ENCODE measurements at places on chromosomes 16 and 17.

DNA sequence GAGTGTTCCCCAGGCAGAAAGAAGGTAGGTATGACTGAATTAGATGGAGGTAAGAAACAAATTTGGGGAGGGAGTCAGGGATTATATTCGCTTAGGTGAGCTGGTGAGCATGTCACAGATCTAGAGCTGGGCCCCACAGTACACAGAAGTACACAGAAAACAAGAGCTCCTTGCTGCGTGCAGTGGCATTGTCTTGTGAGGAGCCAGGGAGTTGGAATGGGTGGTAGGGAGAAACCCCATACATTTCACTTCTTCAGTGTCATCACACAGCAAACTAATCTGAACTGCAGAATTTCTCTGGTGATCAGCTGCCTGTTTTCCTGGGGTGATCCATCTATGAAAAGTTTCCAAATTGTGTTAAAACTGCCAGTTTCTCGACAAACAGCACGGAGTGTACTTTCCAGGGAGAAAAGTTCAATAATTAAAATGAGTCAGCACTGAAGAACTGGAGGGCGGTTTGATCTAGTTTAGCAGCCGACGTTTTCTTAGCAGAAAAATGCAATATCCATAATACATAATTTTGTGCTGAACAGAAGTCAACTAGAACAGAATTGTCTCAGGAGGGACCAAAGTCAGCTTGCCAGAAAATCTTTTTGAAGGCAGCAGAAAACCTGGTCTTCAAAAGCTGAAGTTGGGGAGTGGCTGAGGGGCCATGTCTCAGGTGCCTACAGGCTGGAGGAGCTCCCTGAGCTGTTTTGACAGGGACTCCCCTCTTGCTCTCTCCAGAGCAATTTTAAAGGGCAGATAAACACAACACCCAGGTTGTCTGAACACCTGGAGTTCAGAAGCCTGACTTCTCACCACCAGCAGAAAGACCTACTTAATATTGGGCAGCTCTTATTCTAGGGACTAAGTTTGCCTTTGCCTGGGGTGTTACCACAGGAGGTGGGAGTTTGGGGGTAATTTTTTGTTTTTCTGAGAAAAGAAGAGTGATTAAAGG is 448.6 kb downstream of the CA10 start:
- DNase-seq = no peak

DNA sequence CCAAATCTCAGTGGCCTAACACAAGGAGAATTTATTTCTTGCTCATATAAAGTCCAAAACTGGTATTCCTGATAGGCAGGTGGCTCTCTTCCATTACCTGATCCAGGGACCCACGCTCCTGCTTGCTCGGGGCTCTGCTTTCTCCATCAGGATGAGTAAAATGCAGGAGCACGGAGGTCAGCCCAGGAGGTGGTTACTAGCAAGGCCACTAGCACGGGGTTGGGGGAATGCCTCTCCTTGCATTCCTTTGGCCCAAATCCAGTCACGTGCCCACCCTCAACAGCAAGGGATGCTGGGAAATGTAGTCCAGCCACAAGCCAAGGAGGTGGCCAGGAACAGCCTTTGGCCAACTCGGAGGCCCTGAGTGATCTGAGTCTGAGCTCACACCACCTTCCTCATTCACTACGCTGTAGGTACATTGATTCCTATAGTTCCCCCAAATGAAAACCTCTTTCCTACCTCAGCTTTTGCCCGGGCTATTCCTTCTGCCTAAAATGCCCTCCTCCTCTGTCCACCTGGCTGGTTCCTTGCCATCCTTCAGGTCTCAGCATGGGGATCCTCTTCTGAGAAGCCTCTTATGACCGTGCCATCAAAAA is 38.3 kb upstream of the HAPSTR1 start:
- DNase-seq = peak; percentile 12

DNA sequence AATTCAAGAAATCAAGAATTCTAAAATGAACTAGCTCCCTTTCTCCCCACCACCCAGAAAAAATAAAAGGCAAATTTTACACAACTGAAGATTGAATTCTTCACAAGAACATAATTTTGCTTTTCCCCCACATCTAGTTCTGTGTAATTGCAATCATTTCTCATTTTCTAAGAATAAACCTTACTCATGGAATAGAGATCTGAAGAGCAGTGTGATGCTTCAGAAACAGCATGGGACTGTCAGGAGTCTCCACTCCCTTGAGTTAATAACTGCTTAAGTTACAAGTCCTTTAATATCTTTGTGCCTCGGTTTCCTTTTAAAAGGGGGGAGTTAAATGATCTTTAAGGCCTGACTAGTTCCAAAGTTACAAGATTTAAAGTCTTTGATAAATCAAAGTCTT is 53.7 kb downstream of the CACNG1 start:
- no peak for DNase-seq

DNA sequence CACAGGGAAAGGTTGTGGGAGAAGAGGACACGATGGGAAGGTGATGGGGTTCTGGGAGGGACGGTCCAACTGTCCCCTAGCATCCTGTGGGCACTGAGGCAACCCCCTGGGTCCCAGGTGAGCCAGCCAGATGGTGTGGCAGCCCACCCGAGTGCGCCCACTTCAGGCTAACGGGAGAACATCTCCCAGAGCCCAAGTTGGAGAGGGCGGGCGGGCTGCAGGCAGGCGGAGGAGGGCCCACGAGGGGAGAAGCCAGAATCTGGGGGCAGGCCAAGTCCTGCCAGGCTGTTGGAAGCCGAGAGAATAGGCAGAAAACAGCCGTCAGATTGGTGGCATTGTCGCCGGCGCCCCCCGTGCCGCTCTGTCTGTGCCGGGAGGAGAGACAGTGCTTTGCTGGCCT is 13.8 kb upstream of the ABCC3 start:
- DNase-seq = no peak

GRCh38 chr17:76585033-76585648 is 519 bp downstream of the ST6GALNAC2 start:
- DNase-seq = no peak

GRCh38 chr17:5610956-5611355 is 26.6 kb upstream of the NLRP1 start:
- peak; percentile 28 for DNase-seq

- DNase-seq = no peak
These were observed 53.8 kb downstream of the CCDC57 start for GRCh38 chr17:82158825-82159224.

DNA sequence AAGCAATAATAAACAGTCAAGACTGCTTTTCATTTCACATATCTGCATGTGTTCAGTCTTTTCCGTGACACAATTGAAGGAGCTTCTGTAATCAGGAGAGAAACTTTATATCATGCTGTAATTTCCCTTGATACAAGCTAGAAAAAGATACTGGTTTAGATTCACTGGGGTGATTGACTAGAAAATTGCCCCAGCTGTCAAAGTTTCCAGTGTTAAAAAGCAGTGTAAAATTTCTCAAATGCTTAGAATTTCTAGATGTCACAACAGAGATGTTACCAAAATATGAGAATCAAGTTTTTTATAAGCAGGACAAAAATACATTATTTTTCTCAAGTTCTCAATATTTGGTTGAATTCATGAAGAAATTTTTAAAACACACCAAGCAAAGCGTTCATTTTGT is 292.4 kb upstream of the HSBP1 start:
- DNase-seq = no peak

DNA sequence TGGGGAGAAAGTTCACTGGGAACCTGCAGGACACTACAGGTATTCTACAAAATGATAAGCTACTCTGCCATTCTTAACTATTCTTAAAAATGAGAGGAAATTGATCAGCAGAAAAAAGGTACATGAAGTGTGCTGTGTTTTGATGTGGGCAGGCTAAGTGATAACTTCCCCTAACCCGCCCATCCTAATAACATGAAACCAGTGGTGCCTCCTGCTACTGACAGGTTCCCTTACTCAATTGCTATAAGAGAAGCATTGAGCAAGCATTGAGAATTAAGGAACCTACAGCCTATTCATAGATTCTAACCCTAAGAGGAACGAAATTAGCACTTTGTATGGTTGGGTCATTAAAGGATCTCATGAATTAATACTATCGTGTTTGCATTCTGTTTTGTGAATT is 18.9 kb downstream of the XYLT1 start:
- no peak for DNase-seq

DNA sequence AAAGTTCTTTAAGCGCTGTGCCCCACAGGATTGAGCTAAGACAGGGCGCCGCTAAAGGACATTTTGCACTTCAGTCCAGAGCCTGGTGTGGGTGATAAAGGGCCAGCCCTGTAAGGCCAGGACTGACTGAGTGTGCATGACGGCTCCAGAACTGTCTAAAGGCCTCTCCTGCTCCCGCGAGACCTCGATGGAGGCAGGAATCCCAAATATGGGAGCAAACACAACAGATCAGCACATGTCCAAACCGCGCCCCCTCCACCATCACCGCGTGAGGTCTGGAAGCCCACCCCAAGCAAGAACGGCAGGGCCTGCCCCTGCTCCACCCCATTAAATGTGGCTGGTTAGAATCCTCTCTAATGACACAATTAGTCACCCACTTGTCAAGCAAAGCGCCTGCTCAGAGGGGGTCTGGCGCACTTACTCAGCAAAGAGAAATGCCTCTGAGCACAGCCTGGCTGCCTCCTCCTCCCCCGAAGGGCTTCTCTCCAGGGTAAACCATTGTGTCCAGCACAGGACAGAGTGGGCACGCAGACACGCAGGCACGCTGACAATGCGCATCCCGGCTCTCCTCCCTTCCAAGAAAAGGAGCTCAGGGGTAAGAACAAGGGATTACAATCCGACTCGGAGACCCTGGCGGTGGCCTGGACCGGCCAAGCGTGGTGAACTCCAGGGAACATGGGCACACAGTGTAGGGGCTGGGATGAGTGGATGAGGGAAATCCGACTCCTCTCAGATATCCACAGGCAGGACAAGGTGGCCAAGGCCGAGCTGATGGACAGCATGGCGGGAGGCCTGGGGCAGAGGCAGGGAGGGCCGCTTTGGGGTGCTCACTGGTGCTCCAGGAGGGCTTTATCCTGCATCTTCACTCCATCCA is 1.5 kb downstream of the MXRA7 start:
- no peak for DNase-seq

DNA sequence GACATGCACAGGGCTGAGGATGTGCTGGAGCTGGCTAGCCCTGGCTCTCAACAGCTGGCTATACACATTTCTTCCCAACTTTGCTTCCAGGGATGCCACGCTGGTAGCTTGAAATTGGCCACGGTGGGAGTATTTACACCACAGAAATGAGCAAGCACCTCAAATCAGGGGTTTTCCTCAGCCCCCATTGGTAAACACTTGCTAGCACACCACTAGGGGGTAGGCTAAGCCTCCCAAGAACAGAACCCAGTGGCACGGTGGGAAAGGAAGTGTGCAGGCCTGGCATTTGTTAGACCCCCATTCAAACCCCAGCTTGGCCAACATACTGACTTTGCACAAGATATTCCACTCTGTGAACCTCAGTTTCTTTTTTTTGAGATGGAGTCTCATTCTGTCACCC is 12.9 kb downstream of the DRC3 start:
- no peak for DNase-seq

- DNase-seq = no peak
These were observed 32.2 kb downstream of the KIAA0753 start for GRCh38 chr17:6608321-6608720.

DNA sequence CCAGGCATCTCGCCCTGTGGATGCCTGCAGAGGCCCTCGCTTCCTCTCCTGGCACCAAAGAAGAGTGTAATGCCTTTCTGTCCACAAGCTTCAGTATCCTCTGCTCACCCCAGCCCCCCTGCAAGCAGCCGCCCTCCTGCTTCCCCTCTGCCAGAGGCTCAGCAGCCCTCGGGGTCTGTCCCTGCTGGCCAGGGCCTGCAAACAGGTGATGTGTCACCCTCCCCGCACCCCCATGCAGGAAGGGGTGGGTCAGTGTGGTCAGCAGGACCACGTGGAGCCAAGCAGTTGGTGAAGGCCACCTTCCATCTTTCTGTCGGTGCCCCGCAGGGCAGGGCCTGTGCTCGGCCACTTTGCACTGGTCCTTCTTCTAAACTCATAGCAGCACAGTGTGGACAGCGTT is 129.9 kb upstream of the CIBAR2 start:
- DNase-seq = no peak

GRCh38 chr16:31869511-31870201 is 4.0 kb upstream of the ZNF267 start:
- peak; percentile 90 for DNase-seq
